ENCODE measurements at places on chromosomes 12 and 14. TPM values are rescaled to one million over a fixed set of nuclear protein-coding genes. Genes with fewer than 3 reads are reported as not detected.

CPM gene
- 15.1 TPM for polyA plus RNA-seq

FANCM gene
- polyA plus RNA-seq = 8.3 TPM

IGF1 gene
- 5.7 TPM for polyA plus RNA-seq

TSPAN8 gene
- 1.2 TPM for polyA plus RNA-seq

KRT85 gene
- polyA plus RNA-seq = not detected
